ENCODE measurements at places on chromosomes 2 and 18.

DNA sequence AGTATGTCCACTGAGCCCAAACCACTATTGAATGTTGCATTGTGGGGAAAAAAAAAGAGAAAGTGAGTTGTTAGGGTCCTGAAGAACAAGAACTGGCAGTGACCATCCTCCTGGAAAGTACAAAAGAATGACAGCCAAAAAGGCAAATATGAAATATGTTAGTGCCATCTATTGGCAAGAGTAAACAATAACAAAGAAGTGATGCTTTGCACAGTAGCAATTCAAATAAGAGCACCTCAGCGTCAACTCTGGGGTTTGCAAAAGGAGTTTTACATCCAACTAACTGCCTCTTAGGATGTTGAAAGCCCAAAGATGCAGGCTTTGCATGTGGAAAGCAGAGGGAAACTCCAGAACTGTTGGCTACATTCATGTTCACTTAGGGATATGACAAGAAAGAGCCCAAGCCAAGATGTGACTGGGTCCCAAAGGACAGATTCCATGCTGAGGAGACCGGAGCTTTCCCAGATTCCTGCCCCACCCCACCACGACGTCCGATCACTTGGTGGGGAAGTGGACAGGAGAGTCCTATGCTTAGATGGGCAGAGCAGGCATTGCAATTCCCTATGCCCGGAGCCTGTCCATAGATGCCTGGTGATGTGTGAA, 15.6 kb downstream of the TRABD2A start:
- DNase-seq = no peak

GRCh38 chr2:42980764-42981416, 188.5 kb upstream of the HAAO start:
- no peak for DNase-seq

DNA sequence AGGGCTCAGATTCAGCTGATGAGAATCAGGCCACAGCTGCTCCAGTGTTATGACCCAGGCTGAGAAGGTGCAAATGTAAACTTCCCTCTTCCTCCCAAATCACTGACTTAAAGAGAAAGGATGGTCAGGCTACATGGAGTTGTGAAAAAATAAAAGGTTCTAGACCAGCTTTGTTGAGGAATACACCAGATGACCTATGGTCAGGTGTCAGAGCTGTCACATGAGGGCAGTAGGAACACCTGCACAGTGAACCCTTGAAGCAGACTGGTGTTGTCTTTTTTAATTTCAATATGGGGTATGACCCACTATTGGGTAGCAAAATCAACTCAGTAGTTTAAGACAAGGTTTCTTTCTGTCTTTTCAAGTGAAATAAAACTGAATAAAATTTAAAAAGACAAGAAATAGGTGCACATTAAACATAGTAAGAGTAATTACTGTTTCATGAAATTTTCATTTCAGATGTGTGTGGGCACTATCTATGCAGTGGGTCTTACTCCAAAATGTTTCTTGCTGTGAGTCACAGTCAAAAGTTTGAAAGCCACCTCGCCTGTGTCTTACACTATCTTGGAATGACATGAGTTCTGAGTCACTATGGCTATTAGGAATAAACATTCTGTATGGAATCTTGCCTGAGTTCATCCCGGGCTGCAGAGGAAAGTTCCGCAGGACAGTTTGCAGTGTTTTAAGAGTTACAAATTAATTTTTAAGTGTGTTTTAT, 83.6 kb downstream of the ACVR1 start:
- DNase-seq = no peak

DNA sequence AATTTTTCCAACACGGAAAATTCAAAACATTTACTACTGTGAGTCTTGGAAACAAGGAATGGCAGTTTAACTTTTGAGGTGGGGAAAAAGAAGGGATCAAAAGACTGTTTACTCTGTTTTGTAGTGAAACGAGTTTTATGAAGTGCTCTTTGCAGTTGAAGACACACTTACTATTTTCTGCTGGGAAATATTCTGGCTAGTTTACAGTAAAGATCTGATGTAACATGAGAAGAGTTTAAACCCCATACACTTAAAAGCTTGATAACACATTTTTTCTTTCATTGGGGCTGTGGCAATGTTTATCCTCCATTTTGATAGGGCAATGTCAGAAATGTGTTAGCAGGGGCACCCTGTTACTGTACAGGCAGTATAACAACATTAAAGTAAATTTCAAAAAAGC, 124.9 kb upstream of the SMAD7 start:
- DNase-seq = no peak

DNA sequence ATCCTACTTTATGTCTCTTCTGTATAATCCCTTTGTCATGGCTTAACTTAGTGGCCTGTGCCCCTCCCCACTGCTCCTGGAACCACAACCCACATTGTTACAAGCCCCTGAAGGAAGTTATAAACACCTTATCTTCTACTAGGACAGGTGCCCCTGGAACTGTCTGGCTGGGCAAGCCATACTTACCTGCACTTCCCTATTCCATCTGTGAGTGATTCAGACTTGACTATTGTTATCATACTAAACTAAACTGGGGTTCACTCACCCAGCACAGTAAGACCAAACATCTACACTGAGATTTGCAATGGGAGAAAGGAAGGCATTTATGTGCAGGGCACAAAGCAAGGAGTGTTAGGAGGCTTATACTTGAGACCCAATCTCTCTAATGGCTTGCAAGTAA, 3.7 kb upstream of the UGT1A6 start:
- DNase-seq = no peak

DNA sequence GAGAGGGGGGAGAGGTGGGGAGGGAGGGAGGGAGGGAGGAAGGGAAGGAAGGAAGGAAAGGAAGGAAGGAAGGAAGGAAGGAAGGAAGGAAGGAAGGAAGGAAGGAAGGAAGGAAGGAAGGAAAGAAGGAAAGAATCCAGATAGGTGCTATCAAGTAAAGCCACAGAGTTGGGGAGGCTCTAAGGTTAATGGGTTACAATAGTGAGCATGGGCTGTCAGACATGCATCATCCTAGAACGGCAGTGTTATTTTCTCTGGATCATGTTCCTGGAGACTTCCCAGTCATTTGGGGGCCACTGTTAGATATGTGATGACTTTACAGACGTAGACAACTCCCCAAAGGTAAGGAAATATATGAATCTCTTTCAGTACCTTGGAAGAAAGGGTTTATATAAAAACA, 31.1 kb downstream of the CDK15 start:
- DNase-seq = no peak

DNA sequence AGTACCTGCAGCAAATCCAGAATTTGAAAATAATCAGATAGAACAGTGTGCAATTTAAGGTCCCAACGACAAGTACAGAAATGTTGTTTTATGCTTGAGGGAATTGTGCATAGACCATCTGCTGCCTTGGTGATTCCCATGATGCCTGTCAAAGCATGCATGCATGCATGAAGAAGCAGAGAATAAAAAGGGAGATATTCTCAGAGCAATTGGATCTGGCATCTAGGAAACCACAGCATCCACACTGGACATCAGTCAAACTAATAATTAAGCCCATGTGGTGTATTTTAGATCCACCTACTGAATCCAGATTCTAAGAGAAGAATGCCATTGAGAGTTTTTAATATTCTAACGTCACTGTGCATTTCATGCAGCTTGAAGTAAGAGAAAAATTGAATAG, 361.2 kb downstream of the FSIP2 start:
- DNase-seq = no peak
